Stimulated activated CD8-positive, alpha-beta memory T cell treated with anti-CD3 and anti-CD28 coated beads, Interleukin-7, amount 100 ng/mL, for 1 hour (primary cell): ENCODE measurements at places on chromosomes 5 and 9.
A peak's percentile ranks its signal among the peaks of the same experiment; 100 is the strongest.

GRCh38 chr5:52840277-52841050 is 52.7 kb downstream of the ITGA1 start:
- no peak for DNase-seq

GRCh38 chr9:34382879-34383278 is 6.2 kb upstream of the MYORG start:
- DNase-seq = no peak

DNA sequence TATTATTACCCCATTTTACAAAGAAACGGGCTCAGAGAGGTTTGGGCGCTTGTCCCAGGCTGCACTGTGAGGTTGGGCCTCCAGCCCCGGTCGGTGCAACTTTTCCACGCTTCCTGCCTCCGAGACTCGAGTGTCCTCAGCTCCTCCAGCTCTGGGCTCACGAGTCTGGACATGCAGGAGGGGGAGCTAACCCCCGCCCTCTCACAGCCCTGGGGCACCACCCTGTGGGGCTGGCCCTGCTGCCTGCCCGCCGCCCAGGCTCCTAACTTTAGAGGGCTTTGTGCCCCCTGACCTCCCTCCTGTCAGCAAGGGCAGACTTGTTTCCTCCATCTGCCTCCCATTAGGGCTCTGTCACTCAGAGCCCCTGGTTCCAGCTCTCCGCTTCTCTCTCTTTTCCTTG is 4.3 kb upstream of the ASB6 start:
- no peak for DNase-seq

DNA sequence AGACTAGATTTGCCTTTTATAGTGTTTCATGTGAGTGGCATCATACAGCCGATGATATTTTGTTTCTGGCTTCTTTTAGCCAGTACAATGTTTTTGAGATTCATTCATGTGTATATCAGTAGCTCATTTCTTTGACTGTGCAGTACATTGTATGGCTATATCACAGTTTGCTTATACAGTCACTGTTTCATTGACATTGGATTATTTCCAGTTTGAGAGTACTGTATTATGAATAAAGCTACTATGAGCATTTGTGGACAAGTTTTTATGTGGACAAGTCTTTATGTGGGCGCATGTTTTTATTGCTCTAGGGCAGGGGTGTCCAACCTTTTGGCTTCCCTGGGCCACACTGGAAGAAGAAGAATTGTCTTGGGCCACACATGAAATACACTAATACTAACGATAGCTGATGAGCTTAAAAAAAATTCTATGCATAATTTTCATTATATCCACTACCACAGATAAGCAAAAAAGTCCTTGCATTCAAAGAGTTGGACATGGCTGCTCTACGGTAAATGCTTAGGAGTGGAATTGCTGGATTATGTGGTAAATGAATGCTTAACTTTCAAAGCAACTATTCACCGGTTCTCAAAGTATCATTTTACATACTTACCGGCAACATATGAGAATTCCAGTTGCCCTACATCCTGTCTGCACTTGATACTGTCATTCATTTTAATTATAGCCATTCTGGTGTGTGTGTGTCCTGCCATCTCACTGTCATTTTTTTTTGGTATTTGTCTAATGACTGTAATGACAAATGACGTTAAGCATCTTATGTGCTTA is 177.8 kb downstream of the RGS3 start:
- no peak for DNase-seq

DNA sequence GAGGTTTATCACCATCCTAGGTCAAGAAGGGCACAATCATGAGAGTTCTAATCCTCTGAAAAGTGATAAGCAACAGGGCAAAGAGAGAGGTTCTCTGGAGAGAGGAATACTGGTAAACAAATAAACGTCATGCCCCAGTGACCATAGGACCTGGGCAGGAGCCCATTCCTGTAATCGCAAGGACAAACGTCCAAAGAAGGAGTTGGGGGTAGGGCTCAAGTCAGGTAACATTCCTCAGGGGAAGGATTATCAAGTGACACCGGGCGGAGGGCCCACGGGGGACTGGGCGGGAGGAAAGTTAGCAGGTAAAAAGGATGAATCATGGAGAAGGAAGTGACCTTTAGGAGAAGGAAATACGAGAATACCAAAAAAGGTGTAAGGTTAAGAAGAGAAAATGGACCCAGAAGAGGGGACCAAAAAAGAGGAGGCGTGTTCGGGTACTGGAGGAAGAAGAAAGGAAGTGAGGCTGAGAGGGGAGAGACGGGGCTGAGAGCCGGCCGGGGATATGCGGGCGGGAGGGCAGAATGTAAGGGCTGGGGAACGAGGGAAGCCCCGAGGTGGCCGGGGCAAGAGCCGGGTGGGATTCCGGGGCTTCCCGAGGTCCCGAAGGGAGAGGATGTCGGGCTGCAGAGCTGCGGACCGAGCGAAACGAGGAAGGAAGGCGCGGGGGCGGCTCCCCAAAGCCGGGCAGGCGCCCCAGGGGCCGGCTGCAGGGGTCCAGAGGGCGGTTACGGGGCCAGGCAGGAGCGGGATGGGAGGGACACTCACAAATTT is 583 bp downstream of the DIAPH1 start:
- no peak for DNase-seq

GRCh38 chr9:126702151-126703001 is 88.6 kb downstream of the LMX1B start:
- no peak for DNase-seq

GRCh38 chr5:16536818-16537217 is 71.2 kb upstream of the ZNF622 start:
- DNase-seq = no peak

DNA sequence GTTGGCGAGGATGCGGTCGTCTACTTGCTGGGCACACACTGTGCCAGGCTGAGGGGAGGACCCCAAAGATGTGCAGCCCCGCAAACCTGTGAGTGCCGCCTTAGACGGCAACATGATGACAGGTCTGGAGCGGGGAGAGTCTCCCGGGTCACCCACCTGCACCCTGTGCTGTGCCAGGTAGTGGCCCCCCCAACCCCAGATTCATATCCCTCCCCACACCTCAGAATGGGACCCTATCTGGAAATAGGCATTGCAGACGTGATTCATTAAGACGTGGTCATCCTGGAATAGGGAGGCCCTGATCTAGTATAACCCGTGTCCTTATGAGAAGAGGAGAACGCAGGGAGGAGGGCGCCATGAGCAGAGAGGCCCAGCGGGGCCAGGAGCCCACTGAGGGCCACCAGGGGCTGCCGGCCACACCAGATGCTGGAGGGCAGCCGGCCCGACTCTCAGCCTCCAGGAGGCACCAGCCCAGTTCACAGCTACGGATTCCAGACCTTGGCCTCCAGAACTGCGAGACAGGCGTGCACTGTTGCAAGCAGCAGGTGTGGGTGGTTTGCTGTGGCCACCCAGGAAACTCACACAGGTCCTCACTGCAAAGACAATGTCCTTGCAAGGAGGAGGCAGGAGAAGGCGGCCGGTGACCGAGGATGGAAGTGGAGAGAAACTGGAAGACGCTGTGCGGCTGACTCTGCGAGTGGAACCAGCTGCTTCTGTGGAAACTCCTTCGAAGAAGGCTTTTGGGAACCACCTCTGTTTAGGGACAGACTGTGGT is 131.9 kb upstream of the LPCAT1 start:
- DNase-seq = no peak

- no peak for DNase-seq
Observed at GRCh38 chr5:76482984-76483383, 79.9 kb downstream of the IQGAP2 start.

DNA sequence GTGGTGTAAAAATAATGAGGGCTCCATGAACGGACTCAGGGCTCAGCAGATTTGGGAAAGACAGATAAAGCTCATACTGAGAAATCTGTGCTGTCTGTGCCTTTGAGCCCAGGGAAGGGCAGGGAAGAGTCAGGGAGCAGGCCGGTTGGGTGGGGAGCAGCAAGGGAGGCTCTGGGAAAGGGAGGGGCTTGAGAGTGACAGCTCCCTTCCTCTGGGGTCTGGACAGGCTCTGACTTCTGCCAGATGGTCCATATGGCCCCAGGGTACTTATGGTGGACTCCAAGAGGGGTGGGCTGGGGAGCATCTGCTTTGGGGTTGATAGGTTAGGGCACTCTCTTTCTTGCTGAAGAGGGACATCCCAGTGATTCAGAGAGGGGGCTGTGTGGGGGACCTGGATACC is 2.1 kb downstream of the NPR2 start:
- DNase-seq = no peak

DNA sequence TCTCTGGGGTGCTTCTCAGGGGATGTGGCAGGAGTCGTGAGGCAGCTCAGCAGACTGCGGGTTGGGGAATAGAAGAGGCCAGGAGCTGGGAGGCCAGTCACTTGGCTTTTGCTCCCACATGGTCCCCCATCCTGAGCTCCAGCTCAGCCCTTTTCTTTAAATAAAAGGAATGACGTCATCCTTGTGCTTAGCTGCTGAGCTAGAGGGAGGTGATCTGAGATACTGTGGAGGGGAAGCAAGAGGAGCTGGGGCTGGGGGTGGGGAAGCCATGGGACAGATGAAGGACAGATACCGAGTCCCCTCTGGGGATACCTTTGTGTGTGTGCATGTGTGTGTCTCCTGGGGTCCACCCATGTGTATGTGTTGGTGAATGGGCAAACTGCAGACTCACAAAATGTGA is 89.0 kb upstream of the ARAP3 start:
- no peak for DNase-seq

GRCh38 chr5:67120032-67120431 is 76.6 kb downstream of the CD180 start:
- no peak for DNase-seq

DNA sequence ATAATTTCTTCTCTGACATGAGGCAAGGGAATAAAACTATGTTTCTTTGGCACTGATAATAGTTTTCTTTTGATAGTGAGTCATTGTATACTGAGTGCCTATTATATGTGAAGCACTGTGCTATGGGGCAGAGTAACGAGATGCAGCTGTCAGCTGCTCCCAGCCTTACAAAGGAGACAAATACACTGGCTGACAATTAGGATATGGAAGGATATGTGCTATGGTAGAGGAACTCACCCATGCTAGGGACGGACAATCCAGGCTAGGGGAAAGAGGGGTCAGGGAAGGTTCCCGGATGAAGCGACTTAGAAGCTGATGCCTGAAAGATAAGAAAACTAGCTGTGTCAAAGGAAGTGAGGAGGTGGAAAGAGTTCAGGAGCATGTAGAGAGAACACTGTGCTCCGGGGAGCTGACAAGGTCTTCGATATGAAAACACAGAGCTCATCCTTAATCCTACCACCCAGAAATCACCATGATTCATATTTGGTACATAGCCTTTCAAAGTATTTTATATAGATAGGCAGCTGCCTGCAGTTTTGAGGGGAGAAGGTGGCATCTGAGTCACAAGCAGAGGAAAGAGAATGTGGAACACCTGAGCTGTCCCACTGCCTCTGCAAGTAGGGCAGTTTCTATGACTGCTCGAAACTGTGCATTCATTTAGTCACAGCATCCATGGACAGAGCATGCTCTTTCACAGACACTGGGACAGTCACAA is 12.1 kb downstream of the BSPRY start:
- no peak for DNase-seq

DNA sequence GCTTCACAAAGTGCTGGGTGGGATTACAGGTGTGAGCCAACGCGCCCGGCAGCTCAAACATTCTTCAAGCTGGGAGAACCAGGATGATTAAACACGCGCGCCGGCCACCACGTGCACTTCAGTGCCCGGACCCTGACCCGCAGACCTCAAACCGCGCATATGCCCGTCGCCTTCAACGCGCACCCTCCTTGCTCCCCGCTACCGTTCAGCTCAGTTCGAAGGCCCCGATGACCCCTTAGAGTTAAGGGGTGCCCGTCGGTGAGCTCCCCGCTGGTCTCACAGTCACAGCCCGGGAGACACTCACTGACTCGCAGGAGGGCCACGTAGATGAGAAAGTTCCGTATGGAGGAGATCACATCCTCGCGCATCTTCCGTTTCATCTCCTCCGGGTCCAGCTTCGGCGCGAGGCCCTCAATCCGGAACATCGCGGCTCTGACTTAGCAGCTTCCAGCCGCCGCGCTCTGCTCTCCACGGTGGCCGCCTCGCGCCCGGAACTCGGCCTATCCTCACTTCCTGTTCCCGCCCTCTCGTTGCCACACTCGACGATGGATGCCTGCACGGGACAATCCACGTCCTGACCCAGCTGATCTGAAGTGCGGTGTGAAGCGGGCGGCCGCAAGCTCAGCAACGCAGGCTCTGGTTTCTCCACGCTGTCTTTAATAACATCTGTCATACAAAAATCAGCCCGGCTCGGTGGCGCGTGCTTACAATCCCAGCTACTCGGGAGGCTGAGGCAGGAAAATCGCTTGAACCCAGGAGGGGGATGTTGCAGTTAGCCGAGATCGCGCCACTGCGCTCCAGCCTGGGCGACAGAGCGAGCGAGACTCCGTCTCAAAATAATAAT is at the start of gene TOMM5:
Gene TOMM5, minus strand, starts transcription at position 490 of the 844 bp plus-strand sequence. Its CDS starts 65 bp downstream, at position 425.
- DNase-seq = peak; percentile 78

DNA sequence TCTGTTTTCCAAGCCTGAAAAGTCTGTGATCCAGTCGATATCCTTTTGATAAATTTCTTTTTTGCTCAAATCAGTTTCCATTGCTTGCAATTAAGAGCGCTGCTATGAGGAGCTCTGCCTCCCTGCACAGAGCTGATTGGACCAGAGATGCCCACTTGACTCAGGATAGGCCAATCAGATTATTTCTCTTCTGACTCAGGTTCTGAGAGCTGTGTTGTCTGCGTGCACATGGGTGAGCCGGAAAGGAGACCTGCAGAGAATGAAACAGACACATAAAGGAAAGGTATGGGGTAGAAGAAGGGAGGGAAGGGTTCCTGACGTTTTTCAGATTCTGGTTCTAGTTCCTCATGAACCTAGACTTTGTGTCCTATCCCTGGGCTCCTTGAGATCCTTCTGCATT is 15.8 kb upstream of the FABP6 start:
- DNase-seq = no peak

DNA sequence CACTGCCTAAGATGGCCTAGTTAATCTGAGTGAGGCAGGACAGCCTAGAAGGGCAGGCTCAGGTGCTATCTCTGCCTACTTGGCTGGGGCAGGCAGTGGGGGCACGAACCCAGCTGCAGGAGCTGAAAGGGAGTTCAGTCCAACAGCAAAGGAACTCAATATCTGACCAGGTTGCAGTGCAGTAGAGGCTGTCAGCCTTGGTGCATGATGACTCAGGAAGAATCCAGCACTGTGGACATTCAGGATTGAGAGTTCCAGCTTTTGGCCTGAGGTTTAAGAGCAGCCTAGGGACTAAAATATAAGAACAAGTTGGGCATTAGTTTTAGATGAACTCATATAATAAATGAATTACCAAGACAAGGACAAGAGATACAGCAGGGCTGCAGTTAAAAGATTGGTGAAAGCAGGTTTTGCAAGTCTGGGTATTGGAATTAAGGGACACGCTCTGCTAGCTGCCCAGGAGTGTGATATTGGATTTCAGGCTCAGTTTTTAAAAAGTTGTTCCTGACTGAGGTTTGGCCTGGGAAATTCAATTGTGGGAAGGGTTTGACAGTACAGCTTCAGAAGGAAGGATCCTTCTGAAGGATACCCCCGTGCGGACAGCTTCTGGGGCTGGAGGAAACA is 64.7 kb upstream of the ATG10 start:
- DNase-seq = no peak
